ENCODE measurements at places on chromosomes 12 and 14.

DNA sequence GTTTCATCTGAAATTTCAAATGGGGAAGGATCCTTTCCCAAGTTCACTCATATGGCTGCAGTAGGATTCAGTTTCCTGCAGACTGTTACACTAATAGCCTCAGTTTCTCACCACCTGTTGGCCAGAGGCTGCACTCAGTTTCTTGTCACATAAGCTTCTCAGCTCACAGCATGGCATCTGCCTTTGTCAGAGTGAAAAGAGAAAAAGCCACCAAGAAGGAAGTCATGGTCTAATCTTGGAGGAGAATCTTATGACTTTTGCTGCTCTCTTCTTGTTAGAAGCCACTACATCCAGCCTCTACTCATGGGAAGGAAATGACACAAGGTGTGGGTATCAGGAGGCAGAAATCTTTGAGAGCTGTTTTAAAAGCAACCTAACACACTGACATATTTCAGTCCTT is 39.4 kb upstream of the BTG1 start:
- no peak for DNase-seq

DNA sequence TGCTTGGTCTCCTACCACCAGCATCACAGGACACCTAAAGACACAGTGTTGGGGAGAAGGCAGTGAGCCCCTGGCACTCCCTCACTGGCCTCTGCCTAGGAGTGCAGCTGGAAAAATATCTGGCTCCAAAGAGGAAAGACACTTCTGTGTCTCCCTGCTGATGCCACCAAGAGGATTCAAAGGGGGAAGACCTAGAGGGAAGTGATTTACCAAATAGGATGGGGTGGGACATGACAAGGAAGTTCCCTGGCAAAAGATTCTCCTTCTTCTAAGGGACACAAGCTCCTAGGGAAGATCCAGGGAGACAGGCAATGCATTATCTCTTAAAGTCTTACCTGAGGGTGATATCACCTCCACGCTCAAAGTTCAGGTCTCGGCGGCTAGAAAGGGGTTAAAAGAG is 6.1 kb downstream of the NDRG2 start:
- no peak for DNase-seq

DNA sequence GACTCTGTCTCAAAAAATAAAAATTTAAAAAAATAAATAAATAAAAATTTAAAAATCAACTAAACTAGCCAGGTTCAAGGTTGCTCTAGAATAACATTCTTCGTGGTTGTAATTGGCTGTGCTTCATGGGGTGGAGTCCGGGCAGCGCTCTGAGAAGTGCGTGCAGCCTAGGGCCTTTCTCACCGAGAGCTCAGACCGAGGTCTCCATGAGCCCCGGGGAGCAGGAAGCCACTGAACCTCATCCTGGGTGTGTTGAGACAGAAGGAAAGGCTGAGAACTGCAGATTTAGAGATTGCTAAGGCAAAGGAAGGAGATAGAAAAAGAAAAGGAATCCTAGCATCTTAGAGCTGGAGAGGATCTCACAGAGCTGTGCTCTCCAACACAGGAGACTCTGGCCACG is 14.7 kb downstream of the P2RX4 start:
- DNase-seq = no peak

GRCh38 chr12:76952995-76953394 is 74.2 kb upstream of the CSRP2 start:
- no peak for DNase-seq

DNA sequence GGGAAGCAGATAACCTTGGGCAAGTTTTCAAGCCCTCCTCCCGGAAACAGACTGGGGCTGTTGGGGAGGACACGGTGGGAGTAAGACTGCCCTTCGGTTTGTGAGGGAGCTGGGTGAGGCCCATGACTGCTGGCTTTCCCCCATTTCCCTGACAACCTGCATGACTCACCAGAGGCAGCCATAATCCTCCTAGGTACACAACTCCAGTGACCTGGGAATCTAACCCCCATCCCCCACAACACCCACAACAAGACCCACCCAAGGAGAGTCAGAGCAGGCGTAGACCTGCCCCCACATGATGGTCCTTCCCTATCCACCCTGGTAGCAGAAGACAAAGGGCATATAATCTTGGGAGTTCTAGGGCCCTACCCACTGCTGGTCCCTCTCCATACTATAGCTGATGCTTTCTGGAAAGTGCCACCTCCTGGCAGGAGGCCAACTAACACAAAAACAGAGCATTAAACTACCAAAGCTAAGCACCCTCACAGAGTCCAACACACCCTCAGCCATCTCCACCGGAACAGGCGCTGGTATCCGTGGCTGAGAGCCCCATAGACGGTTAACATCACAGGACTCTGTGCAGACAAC is 14.8 kb downstream of the DDX24 start:
- no peak for DNase-seq

GRCh38 chr12:89935850-89936249 is 227.2 kb upstream of the ATP2B1 start:
- no peak for DNase-seq

- no peak for DNase-seq
These were observed 67.1 kb downstream of the NOC4L start for GRCh38 chr12:132211326-132211725.

DNA sequence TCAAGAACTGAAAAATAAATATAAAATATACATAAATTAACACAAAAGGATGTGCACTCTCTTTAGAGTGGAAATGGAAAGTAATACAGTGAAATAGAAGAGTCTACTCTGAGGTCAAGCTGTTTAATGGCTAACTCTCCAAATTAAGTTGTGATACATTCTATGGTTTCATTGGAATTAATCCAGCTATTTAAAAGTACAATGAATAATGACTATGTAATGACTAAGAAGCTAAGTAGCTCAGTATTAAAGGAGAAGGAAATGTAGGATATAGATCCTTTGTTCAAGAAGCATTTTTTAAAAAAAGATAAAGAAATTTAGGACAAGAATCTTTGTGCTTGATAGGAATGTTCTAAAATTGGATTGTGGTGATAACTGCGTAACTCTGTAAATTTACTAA is 85.3 kb downstream of the LRP6 start:
- DNase-seq = no peak

GRCh38 chr12:117521867-117522266 is 160.4 kb upstream of the NOS1 start:
- no peak for DNase-seq

GRCh38 chr12:64890873-64891468 is 66.5 kb downstream of the TBC1D30 start:
- DNase-seq = no peak

DNA sequence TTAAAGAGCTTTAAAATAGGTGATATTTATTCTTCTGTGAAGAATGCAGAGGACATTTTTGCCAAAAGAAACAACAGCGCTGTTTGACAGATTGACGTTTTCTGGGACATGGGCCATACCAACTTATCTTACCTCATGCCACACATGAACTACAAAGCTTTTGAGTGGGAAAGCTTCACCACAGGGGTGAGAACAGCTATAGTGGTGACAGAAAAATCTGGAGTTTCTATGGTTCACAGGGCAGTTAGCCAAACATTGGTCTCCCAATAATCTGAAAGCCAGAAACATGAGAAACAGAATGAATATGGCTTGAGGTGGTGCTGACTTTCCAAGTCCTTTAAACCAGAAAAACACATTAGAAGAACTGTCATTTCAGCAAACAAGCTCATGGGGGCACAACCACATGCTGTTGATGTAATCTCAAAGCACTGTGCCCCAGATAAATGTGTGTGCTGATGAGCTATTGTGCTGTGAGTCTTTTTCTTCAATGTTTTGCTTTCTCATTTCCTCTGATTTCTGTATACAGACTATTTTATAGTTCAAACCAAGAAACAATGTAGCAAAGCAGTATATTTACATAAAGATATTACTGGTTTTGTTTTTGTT is 905.4 kb downstream of the SLC16A7 start:
- DNase-seq = no peak

GRCh38 chr14:64500088-64500487 is 3.5 kb downstream of the ZBTB25 start:
- DNase-seq = no peak

GRCh38 chr12:104496336-104496735 is 39.6 kb downstream of the CHST11 start:
- DNase-seq = no peak

GRCh38 chr12:10119066-10119465 is 10.9 kb downstream of the CLEC7A start:
- no peak for DNase-seq

GRCh38 chr14:90408713-90409112 is 11.9 kb downstream of the CALM1 start:
- no peak for DNase-seq

GRCh38 chr14:61950340-61950739 is 188.1 kb downstream of the SNAPC1 start:
- no peak for DNase-seq

- DNase-seq = no peak
These were observed 587 bp upstream of the C12orf75 start for GRCh38 chr12:105329926-105330282.

DNA sequence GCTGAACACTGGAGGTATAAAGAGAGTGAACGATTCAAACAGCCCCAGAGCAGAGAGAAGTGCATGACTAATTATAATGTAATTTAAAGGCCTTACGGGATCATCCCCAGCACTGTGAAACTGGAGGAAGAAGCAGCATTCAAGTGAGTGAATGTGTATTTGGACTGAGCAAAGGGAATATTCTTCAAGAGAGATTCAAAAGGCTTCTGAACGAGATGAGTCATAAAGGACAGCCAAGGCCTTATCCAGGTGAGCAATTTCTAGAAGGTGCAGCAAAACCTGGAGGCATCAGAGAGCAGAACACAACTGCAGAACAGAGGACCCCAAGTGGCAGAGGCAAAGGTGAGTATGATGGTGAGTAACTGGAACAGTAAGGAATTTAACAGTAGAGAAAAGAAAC is 127.2 kb downstream of the BCAT1 start:
- DNase-seq = no peak

DNA sequence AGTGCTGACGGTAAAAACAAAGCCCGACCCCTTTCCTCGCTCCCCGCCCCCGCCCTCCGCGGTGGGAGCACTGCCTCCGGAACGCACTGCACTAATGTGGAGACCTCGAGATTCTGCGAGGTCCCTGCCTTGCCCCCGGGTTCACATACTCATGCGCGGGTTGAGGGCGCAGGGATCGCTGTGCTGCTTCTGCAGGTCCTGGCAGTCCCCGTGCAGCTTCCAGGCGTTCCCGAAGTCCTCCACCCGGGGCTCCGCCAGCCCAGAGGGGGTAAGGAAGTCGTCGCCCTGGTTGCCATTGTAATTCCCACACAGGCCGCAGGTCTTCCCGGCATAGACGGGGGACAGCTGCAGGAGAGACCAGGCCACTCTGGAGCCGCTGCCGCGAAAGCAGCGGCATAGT is 66.8 kb downstream of the VWF start:
- DNase-seq = no peak

GRCh38 chr12:5178571-5178970 is 134.9 kb downstream of the KCNA5 start:
- DNase-seq = no peak

GRCh38 chr14:55722054-55722453 is 142.0 kb downstream of the KTN1 start:
- DNase-seq = no peak

DNA sequence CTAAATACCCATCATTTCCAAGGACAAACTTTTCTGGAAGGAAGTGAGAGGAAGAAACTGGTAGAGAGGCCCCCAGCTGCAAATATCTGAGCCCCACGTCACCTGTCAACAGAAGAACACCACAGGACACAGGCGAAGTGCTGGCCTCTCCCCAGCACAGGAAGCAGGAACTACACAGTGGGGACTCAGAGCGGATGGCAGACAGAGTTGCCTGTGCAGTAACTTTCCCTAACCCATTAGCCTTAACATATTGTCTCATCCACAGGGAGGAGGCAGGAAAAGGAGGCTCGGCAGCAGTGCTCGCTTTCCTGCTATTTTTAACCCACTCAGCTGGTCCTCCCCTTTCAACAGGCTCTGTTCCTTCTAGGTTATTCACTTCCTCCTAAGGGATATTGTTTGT is 111.5 kb upstream of the TMPO start:
- no peak for DNase-seq

DNA sequence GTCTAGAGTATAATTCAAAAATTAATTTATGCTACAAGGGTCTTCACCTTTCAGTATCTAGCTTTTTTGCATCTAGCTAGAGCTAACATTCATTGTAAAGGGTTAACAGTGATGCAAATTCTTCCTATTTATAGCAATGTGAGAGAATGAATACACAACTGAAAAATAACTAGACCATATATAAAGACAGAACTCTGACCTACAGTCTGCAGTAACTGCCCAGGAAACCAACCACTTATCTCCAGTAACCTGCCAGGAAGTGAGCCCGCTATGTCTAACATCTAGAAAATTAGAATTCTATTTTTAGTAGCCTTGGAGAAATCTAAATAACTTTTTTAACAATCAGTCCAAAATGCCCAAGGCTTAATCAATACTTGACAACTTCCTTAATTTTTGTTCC is 1021.9 kb downstream of the LRFN5 start:
- no peak for DNase-seq

GRCh38 chr12:43740511-43741100 is 18.0 kb downstream of the PUS7L start:
- DNase-seq = no peak

DNA sequence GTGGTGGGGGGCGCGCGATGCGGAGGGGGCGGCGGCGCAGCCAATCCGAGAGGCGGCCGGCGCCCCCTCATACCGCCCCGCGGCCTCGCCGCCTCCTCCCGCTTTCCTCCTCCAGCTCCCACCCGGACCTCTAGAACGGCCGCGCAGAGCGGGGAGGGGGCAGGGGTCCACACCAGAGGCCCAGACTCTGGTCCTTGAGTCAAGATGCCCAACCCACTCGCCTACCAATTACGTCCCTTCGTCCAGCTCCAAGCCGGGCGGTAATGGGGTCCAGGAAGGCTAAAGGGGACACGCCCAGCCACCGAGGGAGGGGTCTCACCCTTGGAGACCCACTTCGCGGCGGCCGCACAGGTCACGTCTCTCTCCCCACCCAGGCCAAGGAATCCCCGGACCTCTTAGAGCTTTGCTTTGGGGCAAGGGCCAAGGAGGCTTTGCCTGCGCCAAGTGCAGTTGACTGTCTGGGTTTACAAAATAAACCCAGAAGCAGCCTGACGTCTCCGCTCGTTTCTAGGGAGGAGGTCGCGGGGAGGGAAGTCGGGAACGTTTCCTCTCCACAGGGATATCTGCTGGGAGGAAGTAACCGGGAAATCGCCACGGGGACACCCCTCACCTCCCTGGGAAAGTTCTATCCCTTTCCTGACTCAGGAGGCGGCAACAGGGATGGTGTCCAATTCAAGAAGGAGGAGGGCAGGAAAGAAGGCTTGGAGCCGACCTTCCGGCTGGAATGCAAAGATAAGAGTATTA is 394 bp upstream of the AMIGO2 start:
- peak; percentile 20 for DNase-seq

DNA sequence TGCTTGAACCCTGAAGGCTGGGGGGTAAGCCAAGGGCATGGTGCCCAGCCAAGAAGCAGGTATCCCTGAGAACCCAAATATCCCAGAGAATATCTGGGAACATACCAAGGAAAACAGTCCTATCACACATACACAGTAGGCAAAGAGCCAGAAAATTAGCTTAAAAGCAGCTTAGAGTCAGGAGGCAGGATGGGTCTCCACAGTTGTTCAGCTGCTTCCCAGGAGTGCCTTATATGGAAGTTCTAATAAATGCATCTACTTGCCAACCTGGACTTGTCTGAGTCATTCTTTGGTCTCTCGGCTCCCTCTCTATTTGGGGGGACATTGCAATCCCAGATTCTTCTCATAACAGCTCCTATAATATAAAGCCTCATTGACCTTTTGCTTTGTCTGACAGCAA is 9.0 kb upstream of the GPR135 start:
- no peak for DNase-seq

- DNase-seq = no peak
These were observed 109.6 kb upstream of the SLC38A4 start for GRCh38 chr12:46935271-46935847.
